Stimulated activated CD8-positive, alpha-beta memory T cell treated with anti-CD3 and anti-CD28 coated beads, Interleukin-2, amount 100 ng/mL, for 1 hour (primary cell): ENCODE measurements at places on chromosomes 2 and 18.

- no peak for DNase-seq
Observed at GRCh38 chr2:134703426-134703825, 15.4 kb downstream of the TMEM163 start.

DNA sequence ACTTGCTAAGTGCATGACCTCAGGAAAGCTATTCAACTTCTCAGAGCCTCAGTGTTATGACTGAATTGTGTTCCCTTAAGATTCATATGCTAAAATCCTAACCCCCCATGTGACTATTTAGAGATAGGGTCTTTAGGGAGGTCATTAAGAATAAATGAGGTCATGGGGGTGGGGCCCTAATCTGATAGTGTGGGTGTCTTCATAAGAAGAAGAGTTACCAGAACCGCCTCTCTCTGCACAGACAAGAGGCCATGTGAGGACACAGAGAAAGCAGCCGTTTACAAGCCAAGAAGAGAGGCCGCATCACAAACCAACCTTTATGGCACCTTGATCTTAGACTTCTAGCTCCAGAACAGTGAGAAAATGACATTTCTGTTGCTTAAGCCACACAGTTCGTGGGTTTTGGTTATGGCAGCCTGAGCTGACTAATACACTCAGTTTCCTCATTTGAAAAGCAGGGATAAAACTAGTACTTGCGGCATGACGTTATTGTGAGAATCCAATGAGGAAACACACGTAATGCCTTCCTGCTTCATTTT is 9.9 kb downstream of the SH2D6 start:
- no peak for DNase-seq

- DNase-seq = no peak
Observed at GRCh38 chr2:198913394-198914152, 544.2 kb downstream of the SATB2 start.

- no peak for DNase-seq
Observed at GRCh38 chr2:143209570-143210445, 80.6 kb downstream of the ARHGAP15 start.

- no peak for DNase-seq
Observed at GRCh38 chr2:107430596-107431266, 396.0 kb upstream of the RGPD4 start.

DNA sequence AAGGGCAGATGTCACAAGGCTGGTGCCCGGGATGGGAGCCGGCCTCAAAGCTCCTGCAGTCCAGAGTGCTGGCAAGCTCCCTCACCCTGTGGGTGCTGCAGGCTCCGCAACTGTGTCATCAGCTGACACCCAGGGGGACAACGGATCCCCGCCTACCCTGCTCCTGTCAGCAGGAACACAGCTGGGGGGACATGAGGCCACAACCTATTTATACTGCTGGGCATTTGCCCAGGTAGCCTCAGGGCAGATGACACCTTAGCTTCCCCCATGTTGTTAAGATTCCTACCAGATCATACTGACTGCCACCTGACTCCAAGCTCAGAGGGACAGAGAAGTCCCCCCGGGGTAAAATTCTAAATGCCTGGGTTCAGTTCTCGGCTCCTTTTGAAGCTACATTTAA is 1.2 kb downstream of the ANKRD23 start:
- DNase-seq = no peak

GRCh38 chr2:113685471-113685870 is 58.4 kb downstream of the RABL2A start:
- DNase-seq = no peak

DNA sequence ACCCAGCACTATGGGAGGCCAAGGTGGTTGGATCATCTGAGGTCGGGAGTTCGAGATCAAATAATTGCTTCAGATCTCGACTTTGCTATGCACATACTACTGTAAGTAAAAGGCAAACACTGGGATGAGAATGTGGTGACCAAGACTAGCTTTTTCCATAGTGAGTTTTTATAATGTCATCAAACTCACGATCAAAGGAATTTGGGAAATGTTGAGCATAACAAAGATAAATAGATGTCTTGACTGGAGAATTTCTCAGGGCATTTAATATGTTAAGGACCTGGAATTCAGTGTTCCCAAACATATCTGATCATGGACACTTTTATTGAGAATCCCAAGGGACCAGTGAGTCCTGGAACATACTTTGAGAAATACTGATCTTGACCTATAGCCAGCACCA is 205.6 kb downstream of the ARHGAP15 start:
- no peak for DNase-seq

DNA sequence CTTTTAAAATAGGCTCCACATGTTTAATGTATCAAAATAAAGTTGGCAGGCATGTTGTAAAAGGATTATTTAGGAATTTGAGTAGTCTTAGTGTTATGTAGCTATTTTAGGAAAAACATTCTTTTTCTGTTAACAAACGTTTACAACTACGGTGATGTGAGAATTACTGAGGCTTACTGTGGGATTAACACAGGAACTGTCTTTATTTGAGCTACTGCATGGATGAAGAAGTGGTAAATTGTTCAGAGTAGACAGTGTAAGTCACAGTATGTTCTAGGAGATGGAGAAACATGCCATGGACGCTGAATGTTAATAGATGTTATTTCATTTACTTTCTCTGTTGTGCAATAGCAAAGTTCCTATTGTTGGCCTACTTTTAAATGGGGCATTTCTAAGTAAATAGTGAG is 1.6 kb downstream of the PPM1B start:
- no peak for DNase-seq

DNA sequence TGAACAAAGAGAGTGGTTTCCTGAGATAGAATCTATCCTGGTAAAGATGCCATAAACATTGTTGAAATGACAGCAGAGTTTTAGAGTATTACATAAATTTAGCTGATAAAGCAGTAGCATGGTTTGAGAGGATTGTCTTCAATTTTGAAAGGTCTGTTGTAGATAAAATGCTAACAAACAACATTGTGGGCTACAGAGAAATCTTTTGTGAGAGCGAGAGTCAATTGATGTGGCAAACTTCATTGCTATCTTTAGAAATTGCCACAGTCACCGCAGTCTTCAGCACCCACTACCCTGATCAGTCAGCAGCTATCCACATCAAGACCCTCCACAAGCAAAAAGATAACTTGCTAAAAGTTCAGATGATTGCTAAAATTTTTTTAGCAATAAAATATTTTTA is 17.5 kb downstream of the VRK2 start:
- no peak for DNase-seq

DNA sequence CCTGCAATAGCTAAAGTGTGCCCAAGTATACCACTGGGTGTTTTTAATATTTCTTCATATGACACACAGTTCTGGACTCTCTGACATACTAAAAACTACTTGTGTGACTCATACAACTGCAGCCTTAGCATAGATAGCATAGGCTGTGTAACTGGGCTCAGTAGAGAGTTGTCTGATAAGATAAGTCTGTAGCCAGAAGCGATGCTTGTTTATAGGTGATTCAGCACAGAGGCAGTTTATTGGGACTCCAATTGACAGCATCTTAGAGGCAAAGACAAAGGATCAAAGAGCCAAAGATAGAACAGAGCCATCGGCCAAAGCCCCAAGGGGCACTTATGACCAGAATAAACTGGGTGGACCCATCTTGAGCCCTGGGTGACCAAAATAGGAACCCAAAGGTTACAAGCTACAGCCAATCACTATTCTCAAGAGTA is 42.3 kb downstream of the AAK1 start:
- no peak for DNase-seq

GRCh38 chr18:9058406-9058805 is 44.1 kb upstream of the NDUFV2 start:
- no peak for DNase-seq

- DNase-seq = no peak
Observed at GRCh38 chr2:49369650-49370049, 215.3 kb upstream of the FSHR start.

GRCh38 chr2:71558300-71559051 is 105.1 kb downstream of the DYSF start:
- no peak for DNase-seq

GRCh38 chr18:48765053-48765452 is 185.7 kb downstream of the SMAD7 start:
- no peak for DNase-seq

DNA sequence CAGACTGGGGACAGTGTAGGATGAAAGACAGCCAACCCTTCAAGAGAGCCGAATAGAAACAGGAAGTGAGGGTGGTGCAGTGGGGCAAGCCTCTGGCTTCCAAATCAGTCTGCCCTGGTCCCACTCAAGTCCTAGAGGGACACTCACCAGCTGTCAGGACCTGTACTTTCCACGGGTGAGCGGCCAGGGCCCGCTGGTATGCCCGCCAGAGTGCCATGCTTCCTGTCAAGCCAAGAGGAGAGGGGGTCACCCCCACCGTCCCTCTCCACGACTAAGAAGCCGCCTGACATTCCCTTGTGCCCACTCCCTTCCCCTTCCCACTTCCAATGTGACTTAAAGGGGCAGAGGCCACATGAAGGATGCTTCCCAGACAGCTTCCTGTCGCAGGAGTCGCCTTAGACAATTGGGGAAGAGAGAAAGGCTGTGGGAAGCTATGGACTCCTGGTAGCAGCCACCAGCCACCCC is 564 bp downstream of the MPV17 start:
- no peak for DNase-seq

DNA sequence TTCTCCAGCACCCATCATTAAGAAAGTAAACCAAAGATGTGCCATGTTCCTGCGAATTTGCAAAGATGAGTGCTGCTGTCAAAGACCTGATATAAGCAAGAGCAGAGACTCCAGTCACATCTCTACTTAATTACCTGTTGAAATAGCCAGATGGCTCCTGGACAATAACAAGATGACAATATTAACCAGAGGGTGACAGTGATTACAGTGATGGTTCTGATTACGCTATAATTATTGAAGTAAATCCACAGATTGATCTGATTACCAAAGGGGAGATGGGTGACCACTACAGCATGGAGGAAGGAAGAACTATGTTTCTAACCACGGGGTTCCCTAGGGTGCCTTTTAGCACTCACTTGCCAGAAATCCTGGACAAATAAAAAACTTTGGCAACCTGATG is 36.5 kb upstream of the AFF3 start:
- DNase-seq = no peak

GRCh38 chr2:25103287-25103871 is 61.5 kb downstream of the EFR3B start:
- no peak for DNase-seq

GRCh38 chr2:165909466-165909865 is 44.1 kb downstream of the TTC21B start:
- DNase-seq = no peak

GRCh38 chr2:96150007-96150640 is 4.9 kb upstream of the DUSP2 start:
- no peak for DNase-seq
